ENCODE measurements at places on chromosomes 1 and 21.

DNA sequence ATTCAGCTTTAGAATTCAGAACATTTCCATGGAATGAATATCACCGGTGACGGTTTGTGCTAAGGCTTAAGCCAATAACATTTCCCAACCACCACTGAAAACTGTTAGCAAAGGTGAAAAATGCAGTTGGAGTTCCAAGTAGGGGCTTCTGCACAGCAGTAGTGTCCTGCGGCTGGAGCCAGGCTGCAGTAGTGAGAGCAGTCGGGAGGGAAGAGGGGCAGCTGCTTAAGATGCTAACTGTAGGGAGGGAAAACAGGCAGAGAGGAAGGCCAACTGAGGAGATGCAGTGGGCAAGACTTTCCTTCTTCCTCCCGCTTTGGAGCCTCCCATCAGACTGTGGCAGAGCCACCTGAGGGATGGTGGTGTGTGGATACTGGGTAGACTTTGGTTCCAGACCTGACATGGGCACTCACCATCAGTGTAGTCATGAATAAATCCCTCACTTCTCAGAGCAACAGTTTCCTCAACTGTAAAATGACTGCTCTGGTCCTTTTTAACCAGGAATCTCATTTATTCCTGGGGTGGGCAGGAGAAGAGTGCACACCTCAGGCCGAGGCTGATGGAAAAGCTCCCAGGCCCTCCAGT lies 3.2 kb downstream of the F3 start:
- no peak for DNase-seq

GRCh38 chr1:159123587-159123986 lies 47.0 kb upstream of the AIM2 start:
- DNase-seq: no peak

GRCh38 chr21:33070998-33071769 lies 1.2 kb downstream of the OLIG1 start:
- DNase-seq: no peak

GRCh38 chr1:3687504-3687903 lies 35.2 kb downstream of the TP73 start:
- DNase-seq: no peak

- DNase-seq: no peak
Measured at GRCh38 chr1:3373175-3373574, 81.3 kb upstream of the ARHGEF16 start.

DNA sequence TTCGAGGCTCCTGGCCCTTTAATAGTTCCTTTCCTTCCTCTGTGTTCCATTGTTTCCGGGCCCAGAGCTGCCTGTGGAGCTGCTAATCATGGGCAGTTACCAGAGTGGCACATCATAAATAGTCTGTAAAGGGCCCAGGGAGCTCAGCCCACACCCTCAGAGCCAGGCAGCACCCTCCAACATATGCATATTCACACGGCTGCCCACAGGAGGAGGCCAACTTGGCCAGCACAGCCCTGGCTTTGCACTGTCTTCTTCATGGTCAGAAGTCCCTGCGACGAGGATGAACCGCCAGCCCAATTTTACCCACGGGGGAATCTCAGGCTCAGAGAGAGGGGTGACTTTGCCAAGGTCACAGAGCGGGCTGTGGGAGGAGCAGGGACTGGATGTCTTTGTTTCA lies 172.5 kb downstream of the TRABD2B start:
- DNase-seq: no peak

DNA sequence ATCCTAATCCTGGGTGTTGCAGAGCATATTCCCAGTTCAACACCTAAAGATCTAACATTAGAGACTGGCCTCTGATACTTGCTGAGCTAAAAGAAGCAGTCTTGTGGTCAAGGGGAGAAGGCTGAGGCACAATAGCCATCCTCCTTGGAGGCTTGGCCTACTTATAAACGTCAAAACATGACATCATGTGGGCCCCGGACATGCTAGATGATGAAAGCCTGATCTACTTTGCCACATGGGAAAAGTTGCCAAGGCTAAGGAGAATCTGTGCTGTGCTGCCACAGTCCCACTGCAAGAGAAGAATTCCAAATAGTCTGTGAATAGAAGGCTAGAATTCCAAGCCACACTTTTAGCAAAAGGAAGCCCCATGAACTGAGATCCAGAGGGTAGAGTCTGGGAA lies 43.9 kb upstream of the SAMD13 start:
- DNase-seq: no peak

DNA sequence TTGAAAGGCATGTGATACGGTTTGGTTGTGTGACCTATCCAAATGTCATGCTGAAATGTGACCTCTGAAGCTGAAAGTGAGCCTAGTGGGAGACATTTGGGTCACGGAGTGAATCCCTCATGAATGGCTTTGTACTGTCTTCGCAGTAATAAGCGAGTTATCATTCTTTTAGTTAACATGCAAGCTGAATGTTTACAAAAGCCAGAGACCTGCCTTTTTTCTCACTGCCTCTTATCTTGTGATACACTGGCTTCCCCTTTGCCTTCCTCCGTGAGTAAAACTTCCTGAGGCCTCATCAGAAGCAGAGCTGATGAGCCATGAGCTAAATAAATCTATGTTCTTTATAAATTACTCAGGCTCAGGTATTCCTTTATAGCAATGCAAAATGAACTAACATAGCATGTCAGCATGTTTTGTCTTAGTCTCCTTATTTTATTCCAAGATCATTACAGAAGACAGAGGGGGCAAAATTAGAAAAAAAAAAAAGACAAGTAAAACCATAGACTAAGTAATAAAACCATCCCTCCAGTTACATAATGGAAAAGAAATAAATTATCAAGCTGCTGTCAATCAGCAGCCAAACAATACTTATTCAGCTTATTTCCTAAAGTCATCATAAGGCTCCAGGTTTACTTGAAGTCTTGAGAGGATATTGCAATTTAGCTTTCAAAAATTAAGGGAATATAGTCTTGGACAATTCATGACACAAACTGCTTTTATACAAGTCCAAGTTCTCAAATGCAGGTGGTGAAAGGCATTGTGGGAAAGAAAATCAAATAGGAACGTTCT lies 12.1 kb downstream of the RGS18 start:
- no peak for DNase-seq

GRCh38 chr1:181676269-181676668 lies 193.0 kb downstream of the CACNA1E start:
- no peak for DNase-seq

GRCh38 chr21:23951251-23951650 lies 1656.0 kb downstream of the MRPL39 start:
- no peak for DNase-seq

DNA sequence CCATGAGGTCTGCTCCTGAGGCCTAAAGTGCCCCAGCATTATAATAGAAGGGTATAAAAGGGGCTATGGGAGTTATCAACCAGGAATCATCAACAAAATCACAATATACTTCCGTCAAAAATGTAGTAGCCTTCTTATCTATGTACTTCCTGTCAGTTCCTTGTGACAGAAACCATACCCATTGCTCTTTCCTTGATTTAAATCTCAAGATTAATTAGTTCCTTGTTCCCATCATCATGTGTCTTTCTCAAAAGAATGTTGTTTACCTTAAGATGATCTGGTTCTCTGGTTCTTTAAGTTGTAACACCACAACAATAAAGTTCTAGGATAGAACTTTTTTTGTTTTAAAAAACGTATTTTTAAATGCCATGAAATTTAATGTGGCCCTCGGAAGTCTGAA lies 833.3 kb downstream of the LTN1 start:
- DNase-seq: no peak

GRCh38 chr21:34941162-34941561 lies 107.9 kb downstream of the RUNX1 start:
- no peak for DNase-seq

DNA sequence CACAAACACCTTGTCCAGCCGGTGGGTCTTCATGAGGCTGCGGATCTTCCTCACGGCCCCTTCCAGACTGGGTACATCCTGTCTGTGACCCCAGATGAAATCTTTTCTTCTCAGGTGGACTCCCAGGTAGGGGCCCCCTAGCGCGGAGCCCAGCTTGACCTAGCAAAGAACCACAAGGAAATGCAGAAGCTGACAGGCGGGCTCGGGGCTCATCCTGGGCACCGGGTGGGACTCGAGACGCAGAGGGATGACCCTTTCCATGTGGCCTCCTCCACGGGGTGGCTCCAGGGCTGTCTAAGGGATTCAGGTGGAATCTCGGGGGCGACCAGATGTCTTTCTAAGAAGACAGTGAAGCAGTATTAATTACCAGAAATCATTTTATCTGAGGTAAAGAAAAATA lies 17.8 kb downstream of the POFUT2 start:
- DNase-seq: no peak

DNA sequence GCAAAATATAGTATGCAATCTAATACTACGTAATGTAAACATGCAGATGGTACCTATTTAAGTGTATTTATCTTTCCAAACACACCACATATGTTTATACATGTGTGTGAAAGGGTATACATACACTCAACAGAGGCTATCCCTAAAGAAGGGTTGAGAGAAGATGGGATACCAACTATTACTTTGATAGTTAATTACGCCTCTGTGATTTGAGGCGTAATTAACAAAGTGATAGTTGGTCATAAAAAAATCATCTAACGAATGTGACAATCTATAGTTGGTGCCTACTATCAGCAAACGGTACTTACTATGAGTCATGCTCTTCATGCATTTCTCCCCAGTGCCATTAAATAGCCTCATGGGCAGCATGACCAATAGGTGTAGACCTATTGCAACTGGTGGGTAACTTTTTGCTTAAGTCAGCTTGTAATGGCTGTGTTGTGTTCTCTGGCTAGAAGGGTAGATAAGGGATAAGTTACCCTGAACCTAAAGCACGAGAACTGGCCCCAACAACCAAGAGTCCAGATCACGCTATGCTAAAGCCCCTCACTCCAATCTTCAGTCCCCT lies 15.3 kb downstream of the RCAN1 start:
- no peak for DNase-seq

- no peak for DNase-seq
Measured at GRCh38 chr1:161733526-161733925, 12.2 kb downstream of the FCRLB start.

GRCh38 chr21:14548779-14549178 lies 2.7 kb upstream of the SAMSN1 start:
- DNase-seq: no peak

GRCh38 chr1:25675729-25676476 lies 59.3 kb downstream of the MAN1C1 start:
- peak; percentile 26 for DNase-seq

- DNase-seq: no peak
Measured at GRCh38 chr1:214966346-214966745, 116.2 kb upstream of the KCNK2 start.

DNA sequence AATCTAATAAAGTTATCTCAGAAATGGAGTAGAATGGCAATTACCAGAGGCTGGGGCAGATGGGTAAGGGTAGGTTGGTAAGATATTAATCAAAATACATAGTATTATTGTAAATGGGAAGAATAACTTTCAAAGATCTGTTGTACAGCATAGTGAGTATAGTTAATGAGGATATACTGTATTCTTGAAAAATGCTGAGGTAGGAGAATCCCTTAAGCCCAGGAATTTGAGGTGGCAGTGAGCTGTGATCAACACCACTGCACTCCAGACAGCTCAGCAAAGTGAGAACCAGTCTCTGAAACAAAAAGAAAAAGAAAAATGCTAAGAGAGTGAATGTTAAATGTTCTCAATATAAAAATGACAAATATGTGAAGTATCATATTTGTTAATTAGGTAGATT lies 1033.7 kb downstream of the KCNT2 start:
- no peak for DNase-seq

- DNase-seq: no peak
Measured at GRCh38 chr1:212852105-212852688, 4.7 kb upstream of the SPATA45 start.

- no peak for DNase-seq
Measured at GRCh38 chr21:37700641-37701202, 215.5 kb downstream of the KCNJ6 start.

DNA sequence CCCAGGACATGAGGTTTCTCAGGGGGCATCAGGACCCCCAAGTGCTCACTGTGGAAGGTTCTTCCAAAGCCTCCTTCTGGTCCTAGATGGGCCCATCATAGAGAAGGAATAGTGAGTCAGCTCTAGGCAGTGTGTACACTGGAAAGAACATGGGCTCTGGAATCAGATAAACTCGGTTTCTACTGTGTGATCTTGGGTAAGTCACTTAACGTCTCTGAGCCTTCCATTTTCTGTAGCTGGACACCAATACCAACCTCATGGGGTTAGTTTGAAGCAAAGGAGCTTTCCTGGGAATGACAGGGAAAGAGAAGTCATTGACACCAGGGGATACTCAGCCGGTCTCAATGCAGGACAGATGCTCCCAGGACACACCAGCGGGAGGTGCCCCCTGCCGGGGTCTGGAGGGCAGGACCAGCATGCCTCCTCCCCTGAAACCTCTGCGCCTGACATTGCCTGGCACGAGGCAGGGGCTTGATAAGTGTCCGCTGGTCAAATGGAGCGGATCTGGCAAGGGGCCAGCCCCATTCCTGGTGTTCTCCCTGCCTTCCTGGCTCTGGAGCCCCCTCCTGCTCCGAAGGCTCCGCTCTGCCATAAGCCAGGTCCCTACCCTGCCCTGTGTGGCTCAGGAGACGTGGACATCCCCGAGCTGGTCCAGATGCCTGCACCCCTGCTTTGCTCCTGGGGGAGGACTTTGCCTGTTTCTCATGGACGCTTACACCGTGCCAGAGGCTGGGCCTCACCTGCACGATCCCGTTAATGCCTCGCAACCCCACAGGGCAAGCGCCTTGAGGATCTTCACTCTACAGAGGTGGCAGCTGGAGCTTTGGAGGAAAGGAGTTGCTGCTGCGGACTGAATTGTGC lies 52.8 kb downstream of the EDN2 start:
- no peak for DNase-seq
